Body of pancreas (tissue), 4 donors: ENCODE measurements at places on chromosomes 5 and 9. TPM values are rescaled to one million over a fixed set of nuclear protein-coding genes. Genes with fewer than 3 reads are reported as not detected.

The GARIN3 gene
- not detected for total RNA-seq

The HAPLN1 gene
- total RNA-seq, result not detected

The LRRC19 gene
- not detected for total RNA-seq

The GPR151 gene
- not detected for total RNA-seq

The DNAH5 gene
- 2.6 TPM for total RNA-seq

The STC2 gene
- total RNA-seq, result 35.0 TPM

The SPATA31C1 gene
- total RNA-seq, result not detected

The PTCH1 gene
- total RNA-seq, result 47.5 TPM

DNA sequence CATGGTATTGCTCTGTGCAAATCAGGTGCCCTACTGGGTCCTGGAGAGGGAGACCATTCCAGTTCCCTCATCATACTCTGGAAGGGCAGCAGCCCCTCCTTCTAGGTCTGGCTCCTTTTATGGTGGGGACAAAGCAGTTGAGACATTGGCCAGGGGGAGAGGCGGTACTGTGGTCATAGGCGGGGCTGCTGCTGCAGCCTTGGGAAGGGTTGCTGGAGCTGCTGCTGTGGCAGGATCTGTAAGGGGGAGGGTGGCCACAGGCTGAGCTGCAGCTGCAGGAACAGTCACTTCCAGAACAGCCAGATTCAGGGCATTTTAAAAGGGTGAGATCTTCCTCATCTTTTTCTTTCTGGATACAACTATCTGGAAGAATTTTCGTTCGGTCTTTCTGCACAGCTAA is 233.0 kb upstream of the SGCD start:
- no peak for DNase-seq
- H3K4me1 ChIP-seq, result no peaks in the 10 kb centered on the region
- no peaks in the 10 kb centered on the region for H3K36me3 ChIP-seq

DNA sequence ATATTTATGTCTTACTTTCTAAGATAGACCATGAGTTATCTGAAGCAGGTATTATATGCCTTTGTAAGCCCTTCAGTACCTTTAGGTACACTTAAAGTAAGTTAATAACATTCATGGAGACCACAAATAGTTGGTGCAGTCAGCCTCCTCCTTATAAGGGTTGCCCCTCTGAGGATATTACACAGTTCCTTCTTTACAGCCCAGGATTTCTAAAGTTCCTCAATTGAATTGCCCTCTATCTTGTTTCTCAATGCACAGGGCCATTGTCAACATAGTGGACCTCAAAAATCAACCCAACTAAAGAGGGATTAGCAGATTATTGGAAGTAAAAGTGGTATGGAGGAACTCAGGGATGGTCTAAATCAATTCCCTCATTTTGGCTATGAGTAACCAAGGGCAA is 50.3 kb downstream of the HMHB1 start:
- no peaks in the 10 kb centered on the region for H3K27me3 ChIP-seq
- H3K4me1 ChIP-seq, result no peaks in the 10 kb centered on the region
- H3K27ac ChIP-seq, result no peak overlapping the region
- DNase-seq, result no peak
- no peak overlapping the region for H3K4me3 ChIP-seq

DNA sequence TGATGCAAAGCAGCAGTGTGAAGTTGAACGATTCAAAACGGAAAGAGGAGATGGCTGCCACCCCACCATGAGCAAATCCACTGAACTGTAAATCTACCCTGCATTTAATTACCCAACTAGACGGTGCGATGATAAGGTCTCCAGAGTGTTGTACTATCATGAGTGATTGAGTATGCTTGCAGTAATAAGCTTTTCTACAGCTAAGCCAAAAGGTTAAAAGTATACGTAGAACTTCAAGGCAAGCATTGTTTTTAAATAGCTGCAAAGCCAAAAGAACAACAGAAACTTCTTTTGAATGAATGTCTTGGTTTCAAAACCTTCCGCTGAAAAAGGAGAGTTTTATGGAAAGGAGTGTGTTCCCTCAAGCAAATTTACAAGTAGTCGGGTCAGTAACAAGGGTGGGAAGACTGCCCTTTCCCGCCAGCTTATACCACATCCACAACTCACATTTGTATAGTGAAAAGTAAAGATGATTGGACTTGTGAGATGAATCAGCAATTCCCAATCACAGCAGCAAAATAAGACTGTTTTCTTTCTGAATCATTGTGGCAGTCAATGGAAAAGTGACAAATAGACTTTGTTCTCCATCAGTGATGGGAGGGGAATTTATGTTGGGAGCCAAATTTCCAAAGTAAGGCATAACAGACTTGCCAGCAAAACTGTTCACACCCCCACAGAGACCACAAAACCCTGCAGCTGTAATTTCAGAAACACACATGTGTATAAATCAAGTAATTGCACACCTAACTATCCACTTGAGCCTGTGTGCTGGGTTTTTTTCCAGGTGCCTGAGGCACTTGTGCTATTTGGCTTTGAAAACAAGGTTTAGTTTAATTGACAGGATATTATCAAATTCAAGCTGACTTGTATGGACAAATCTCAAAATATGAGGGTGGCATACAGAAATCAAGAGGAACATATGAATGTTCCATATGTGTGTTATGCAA is 407.7 kb upstream of the GRAMD2B start:
- H3K36me3 ChIP-seq, result no peaks in the 10 kb centered on the region
- DNase-seq, result no peak
- no peak overlapping the region for H3K27ac ChIP-seq
- H3K27me3 ChIP-seq, result no peaks in the 10 kb centered on the region
- no peak overlapping the region for H3K4me3 ChIP-seq
- no peaks in the 10 kb centered on the region for H3K4me1 ChIP-seq

- DNase-seq, result no peak
- no peak overlapping the region for H3K4me3 ChIP-seq
- no peak overlapping the region for H3K27ac ChIP-seq
Observed at GRCh38 chr9:116059466-116059865, 94.1 kb upstream of the PAPPA start.

DNA sequence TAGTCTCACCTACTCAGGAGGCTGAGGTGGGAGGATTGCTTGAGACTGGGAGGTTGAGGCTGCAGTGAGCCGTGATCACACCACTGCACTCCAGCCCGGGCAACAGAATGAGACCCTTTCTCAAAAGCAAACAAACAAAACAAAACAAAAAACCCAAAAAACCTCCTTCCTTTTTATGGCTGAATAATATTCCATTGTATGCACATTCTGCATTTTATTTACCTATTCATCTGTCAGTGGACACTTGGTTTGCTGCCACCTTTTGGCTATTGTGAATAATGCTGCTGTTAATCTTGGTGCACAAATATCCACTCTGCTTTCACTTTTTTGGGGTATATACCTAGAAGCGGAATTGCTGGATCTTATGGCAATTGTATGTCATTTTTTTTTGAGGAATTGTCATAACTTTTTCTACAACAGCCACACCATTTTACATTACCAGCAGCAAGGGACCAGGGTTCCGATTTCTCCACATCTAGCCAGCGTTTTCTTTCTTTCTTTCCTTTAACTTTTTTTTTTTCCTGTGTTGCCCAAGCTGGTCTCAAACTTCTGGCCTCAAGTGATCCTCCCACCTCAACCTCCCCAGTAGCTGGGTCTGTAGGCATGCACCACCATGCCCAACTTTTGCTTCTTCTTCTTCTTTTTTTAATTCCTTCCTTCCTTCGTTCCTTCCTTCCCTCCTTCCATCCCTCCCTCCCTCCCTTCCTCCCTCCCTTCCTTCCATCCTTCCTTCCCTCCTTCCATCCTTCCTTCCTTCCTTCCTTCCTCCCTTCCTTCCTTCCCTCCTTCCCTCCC is 30.6 kb downstream of the NKX2-5 start:
- no peak overlapping the region for H3K4me3 ChIP-seq
- no peaks in the 10 kb centered on the region for H3K27me3 ChIP-seq
- no peaks in the 10 kb centered on the region for H3K4me1 ChIP-seq
- no peaks in the 10 kb centered on the region for H3K36me3 ChIP-seq
- no peak overlapping the region for H3K27ac ChIP-seq

DNA sequence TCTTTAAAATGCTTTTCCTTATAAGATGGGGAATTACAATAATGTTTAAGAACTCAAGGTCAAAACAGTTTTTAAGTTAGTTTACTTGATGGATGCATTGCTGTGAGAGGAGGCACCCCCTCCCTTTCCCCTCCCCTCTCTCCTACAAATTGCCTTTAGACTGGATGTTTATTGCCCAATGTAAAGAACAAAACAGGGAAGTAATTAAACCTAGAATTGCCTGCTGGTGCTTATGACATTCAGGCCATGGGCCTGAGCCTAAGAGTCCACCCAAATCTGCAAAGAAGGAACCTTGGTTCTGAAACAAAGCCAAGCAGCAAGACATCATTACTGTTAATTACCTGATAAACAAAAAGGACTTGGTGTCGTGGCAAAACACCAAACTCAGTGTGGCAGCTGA is 630.3 kb downstream of the ISL1 start:
- no peaks in the 10 kb centered on the region for H3K36me3 ChIP-seq
- no peak overlapping the region for H3K27ac ChIP-seq

DNA sequence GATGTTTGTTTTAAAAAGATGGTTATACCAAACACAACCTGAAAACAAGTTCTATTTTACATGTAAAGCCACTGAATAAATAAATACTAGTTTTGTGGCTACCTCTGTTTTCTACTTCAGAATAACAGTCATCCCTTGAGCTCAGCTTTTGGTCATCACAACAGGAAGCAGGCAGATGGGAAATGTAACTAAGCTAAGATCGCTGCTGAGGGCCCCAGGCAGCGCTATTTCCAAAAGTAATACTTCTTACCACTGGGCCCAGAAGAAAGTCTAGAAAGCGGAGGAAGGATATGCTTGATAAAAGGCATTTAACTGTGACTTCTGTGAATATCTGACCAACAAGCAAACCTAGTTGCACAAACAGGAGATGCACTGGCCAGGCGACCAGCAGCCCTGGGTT is 61.4 kb downstream of the SERINC5 start:
- H3K36me3 ChIP-seq, result no peaks in the 10 kb centered on the region
- H3K4me1 ChIP-seq, result peaks cover 37% of the 10 kb centered on the region
- H3K27me3 ChIP-seq, result no peaks in the 10 kb centered on the region
- no peak for DNase-seq
- peak overlapping the region; percentile 20 for H3K27ac ChIP-seq

DNA sequence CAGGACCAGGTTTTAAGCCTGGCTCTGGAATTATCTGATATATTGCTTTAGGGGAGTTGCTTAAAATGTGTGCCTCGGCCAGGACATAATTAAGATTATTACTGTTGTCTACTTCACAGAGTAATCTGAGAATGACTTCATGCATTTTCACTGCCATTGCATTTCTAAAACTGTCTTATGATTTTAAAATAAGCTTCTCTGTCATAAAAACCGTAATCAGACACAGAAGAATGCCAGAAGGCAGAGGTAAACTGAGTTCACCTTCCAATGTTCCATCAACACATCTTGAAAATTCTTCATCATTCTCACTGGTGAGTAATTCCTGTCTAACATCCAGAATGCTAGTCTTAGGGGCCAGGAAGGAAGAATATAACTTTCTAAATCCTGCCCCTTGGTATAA is 47.1 kb downstream of the ISOC1 start:
- DNase-seq, result no peak
- no peaks in the 10 kb centered on the region for H3K36me3 ChIP-seq
- no peaks in the 10 kb centered on the region for H3K27me3 ChIP-seq

DNA sequence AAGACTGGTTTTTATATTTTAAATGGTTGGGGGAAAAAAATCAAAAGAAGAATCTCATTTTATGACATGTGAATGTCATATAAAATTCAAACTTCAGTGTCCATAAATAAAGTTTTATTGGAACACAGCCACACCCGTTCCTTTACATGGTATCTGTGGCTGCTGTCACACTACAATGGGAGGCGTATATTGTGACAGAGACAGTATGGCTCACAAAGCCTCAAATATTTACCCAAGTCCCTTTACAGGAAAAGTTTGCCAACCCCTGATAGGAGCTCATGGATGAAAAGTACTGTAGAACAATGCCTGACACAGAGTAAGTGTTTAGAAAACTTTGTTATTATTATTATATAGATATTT is 5.2 kb upstream of the DUSP1 start:
- H3K27me3 ChIP-seq, result no peaks in the 10 kb centered on the region
- H3K4me3 ChIP-seq, result no peak overlapping the region
- no peaks in the 10 kb centered on the region for H3K36me3 ChIP-seq
- no peak for DNase-seq

- no peaks in the 10 kb centered on the region for H3K27me3 ChIP-seq
- H3K36me3 ChIP-seq, result no peaks in the 10 kb centered on the region
- no peak overlapping the region for H3K4me3 ChIP-seq
- no peak overlapping the region for H3K27ac ChIP-seq
Observed at GRCh38 chr9:120872791-120873502, 4.0 kb downstream of the PHF19 start.

DNA sequence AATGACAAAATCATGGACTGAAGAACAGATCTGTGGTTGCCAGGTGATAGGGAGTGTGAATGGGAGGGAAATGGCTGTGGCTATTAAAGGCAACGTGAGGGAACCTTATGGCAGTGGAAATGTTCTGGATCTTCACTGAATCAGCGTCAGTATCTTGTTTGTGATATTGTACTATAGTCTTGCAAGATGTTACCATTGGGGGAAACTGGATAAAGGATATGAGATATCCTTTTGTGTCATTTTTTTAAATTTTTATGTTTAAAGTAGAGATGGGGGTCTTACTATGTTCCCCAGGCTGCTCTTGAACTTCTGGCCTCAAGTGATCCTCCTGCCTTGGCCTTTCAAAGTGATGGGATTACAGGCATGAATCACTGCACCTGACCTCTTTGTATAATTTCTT is 95.5 kb downstream of the RPS23 start:
- H3K36me3 ChIP-seq, result no peaks in the 10 kb centered on the region
- no peaks in the 10 kb centered on the region for H3K4me1 ChIP-seq
- H3K27ac ChIP-seq, result no peak overlapping the region

DNA sequence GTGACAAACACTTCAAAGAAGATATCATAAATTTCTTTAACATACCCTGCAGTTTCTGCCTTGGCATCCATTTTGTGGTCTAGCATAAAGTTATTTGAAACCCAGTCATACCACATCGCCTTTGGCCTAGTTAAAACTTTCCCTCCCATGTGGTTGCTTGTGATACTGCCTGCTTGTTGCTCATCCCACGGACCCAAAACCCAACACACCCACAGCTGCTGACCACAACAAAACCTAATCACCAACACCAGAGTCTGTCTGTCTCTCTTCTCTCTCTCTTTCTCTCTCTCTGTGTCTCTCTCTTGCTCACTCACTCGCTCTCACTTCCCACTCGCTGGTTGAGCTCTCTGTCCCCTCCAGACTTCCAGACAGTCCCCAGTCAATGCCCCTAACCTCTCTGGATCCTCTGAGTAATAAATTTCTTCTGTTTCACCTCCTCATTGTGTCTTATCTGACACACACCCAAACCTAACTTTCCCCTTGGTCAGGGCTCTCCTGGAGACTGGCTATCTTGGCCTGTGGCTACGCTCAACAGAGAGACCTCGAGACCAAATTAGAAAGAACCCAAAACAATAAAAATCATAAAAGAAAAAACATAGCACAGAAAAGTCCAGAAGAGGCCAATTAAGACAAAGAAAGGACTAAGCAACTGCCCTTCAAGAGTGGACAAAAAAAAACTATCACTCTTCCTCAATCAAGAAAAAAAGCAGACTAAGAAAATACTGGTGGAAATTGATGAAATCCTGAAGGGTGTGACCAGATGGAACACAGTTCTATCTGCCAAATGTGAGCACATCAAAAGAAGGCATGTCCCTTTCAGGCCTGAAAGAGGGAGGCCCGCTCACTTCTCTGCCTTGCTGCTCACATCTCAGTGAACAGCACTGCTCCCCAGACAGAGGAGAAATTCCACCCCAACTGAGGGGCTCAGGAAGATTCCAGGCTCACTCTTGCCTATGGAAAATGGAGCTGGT is 41.5 kb downstream of the TTLL11 start:
- DNase-seq, result no peak
- no peak overlapping the region for H3K27ac ChIP-seq

- H3K4me3 ChIP-seq, result no peak overlapping the region
- no peaks in the 10 kb centered on the region for H3K36me3 ChIP-seq
- H3K4me1 ChIP-seq, result peaks cover 14% of the 10 kb centered on the region
- no peaks in the 10 kb centered on the region for H3K27me3 ChIP-seq
- H3K27ac ChIP-seq, result no peak overlapping the region
Observed at GRCh38 chr5:72557167-72558045, 50.2 kb upstream of the ZNF366 start.
